ENCODE measurements at places on chromosomes 3 and 15.

DNA sequence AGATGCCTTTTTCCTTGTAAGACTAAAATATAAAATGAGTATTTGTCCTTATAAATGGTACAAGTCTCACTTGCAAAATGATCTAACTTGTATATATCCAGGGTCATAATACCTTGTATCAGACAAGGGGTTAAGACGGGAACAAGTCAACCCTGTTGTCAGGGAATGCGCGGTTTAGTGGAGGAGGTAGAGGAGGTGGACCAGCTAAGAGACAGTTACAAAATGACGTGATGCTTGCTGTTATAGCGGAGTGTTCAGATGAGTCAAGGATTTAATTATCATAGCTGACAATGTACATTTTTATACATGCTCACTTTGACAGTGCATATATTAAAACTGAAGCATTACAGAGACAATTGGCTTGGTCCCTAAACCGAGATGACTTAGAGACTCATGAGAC, 26.8 kb upstream of the KLHL25 start:
- DNase-seq, result no peak

DNA sequence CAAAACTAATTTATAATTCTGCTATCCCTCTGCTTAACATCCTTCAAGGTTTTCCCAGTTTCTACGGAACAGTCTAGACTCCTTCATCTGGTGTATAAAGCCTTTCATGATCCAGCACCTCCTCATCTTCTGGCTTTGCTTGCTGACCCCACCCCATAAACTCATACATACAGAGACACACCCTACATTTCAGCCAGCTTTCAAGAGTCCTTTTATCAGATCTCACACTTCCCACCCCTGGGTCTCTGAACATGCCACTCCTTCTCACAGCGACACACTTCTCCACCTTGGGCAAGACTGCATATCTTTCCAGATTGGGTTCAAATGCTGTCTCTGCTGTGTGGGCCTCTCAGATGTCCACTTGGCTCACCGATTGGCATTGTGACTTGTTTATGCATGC, 166.8 kb upstream of the LPP start:
- DNase-seq, result no peak

GRCh38 chr3:56633602-56634535, 49.2 kb downstream of the TASOR start:
- DNase-seq, result no peak

DNA sequence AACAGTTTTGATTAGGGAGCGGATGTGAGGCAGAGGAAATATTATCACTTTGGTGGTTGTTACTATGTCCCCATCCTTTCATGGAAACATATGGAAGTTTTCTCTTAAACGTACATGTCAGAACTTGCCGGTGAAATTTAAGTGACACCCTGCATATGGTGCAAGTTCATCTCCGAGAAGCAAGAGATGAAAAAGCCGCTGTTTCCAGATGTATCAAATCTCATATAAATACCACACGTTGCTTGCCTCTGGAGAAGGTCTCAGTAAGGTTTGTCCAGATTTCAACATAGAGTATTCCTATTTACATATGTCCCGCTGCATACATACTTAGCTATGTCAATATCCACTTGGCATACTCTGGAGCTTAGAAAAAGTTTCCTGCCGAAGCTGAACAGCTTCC, 172.2 kb upstream of the ICE2 start:
- no peak for DNase-seq

DNA sequence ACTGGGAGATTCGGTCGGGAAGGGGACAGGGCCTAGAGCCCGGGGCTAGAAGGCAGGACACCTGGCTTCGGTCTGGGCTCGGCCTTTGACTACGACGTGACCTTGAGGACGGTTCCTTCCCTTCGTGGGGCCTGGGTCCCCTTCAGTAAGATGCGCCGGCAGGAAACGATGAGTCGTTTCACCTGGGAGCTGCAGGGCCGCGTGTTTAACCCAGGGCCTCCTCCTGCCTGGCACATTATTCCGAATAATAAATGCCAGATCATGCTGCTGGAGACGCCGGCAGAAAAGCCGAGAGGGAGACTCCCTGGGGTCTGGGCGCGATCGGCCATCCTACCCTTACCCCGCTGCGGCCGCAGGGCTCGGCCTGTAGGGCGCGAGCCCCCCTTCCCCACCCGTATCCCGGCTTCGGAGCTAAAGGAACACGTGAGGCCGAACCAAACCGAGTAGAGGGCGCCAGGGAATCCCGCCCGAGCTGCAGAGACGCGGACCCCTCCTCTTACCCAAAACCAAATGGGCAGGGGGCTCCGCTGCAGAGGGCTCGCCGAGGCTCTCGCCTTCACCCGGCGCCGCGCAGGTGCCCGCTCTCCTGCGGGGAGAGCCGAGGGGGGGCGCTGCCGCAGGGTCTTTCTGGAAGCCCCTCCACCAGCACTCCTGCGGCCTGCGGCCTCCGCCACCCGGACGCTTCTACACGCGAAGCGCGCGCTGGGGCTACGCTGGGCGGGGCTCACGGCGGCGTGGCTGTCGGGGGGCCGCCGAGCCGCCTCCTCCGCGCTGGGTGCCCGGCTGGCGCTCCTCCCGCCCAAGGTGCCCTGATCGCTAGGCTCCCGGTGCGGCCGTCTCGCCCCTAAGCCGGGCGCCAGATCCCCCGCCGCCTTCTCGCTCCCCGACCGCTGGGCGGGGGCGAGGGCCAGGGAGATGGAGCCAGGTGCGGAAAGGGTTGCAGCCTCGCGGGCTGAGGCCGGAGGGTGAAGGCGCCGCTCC, at the start of gene BDH1:
TSS of gene BDH1 (minus strand) at position 688 of the 981 bp plus-strand sequence. CDS start 9,525 bp downstream, outside the sequence.
- peak; percentile 24 for DNase-seq

GRCh38 chr3:131233900-131234668, 147.5 kb upstream of the NUDT16 start:
- no peak for DNase-seq

- no peak for DNase-seq
Measured at GRCh38 chr3:26437678-26438077, 184.9 kb upstream of the LRRC3B start.

DNA sequence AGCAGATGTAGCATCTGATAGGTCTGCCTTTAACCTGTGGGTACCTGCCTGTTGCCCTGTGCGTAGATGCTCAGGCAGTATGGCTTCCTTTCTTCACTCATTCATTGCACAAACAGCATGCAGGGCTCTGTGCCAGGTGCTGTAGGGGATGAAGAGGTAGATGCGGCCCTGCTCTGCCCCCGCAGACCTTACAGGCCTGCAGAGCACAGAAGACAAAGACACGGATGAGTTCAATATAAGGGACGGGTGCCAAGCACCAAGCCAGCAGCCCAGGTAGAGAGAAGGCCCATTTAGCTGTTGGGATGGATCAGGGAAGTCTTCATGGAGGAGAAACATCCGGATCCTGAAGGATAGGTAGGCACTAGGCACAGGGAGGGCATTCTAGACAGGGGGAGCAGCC, 69.4 kb downstream of the AAGAB start:
- DNase-seq, result no peak

DNA sequence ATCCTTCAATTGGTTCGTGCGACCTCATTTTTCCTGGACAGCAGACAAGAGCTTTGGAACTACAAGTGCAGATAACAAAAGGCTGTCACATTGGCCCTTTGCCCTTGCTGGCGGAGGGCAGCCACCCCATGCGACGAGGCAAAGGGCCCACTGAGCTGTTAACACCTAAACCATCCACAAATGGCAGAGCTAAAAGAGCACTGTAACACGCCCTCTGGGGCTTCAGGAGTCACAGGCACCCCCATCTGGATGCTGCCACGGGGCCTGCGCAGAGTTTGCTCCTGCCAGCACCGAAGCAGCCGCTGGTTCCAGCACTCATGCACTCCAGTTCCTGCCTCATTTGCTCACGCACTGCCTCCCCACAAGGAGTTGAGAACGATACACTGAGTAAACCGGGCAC, 524.9 kb downstream of the ZNF385D start:
- DNase-seq, result no peak

DNA sequence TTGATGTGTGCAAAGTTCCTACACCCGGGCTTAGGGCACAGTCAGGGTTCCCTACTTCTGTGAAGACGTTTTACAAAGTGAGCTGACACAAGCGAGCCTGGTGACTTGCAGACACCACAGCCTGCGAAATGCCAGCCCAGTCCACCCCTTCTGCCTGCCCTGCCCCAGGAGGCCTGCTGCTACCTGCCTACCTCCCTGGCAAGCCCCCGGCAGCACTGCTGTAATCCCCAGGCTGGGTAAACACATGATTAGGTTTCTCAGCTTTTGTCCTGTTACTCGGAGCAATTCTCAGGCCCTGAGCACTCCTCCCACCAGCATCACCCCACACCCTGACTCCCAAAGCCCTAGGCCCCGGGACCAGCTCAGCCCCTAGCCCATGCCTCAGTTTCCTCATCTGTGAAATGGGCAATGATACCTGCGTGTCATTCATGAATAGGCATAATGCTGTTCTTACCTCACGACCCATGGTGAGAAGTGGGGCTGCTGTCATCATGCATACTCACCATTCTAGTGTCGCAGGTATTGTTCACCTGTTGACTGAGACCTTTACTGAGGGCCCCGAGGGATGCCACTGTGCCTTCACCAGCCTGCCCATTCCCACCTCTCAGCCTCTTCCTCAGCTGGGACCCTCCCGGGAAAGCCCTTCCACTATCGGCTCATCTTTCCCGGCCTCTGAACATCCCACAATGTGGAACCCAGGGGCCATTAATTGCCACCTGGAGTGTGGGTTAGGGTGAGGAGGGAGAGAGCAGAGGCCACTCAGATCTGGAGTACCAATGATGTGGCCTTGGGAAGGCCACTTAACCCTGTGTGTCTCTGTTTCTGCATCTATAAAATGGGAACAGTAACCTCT, 31.5 kb upstream of the SLC6A6 start:
- no peak for DNase-seq

- no peak for DNase-seq
Measured at GRCh38 chr15:58530056-58530590, 98.3 kb downstream of the LIPC start.

GRCh38 chr3:52934630-52935530, 37.5 kb upstream of the STIMATE start:
- DNase-seq, result peak; percentile 22

GRCh38 chr15:66832664-66833063, 130.6 kb downstream of the SMAD6 start:
- no peak for DNase-seq

DNA sequence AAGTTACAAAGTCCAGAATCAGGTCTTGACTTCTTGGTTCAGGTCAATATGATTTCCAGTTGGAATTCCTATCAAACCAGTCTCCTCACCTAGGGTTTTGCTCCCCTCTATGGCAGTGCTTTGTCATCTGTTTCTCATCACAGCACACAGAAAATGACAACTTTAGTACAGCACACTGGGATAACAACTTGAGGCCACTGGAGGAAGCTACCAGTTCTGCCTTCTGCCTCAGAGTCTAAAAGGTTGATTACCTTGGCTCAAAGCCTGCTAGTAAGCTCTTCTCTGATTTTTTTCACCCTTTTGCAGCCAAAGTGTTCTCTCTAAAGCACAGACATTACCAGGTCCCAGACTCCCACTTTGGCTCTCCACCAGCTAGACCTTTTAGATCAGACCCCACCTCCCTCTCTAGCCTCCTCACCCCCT, 24.8 kb upstream of the TRIM59 start:
- DNase-seq, result no peak

GRCh38 chr15:67521783-67522568, 1.0 kb downstream of the C15orf61 start:
- DNase-seq, result no peak

DNA sequence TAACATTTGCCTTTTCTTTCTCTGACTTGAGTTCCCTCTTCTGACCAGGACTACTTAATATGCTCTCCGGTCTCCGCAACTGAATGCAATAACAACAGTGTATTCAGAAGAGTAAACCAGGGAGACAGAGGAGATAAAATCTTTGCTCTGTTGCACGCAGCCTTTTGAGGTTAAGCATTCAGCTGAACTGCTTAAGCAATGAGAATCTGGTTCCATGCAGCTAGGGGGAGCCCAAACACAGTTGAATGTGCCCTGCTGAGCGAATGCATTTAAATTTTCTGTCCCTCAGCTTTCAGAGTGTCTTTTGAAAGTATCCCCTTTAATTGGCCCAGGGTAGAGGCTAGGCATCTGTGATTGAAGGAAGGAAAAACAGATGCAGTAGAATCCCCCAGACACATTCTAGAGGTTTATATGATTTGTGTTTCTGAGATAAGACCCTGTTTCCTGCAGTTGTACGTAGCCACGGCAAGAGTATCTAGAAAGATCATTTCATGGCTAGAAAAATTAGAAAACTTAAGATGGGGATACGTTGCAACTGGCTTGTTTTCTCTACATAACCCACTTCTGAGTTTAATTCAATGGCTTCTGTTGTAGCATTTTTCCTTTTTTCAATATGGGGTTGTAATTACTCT, 309.6 kb downstream of the TUSC7 start:
- DNase-seq, result no peak

- DNase-seq, result no peak
Measured at GRCh38 chr3:55180161-55180560, 252.3 kb upstream of the LRTM1 start.

DNA sequence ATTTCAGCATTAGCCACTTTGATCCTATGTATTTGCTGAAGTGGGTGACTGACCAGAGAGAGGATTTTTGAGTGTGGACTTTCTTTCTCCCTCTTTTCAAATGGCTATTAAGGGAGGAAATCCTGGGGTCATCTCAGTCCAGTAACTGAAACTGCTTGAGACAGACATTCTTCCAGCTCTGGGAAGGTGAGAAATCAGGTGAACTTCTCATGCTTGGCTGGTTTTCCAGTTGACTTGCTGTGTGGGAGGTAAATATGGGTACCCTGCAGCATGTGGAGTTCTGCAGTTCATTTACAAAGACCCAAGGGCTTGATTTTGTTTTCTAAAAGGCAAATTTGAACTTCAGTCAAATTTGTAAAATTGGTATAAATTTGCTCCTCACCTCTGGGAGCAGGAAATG, 461.1 kb upstream of the TBL1XR1 start:
- DNase-seq, result no peak

DNA sequence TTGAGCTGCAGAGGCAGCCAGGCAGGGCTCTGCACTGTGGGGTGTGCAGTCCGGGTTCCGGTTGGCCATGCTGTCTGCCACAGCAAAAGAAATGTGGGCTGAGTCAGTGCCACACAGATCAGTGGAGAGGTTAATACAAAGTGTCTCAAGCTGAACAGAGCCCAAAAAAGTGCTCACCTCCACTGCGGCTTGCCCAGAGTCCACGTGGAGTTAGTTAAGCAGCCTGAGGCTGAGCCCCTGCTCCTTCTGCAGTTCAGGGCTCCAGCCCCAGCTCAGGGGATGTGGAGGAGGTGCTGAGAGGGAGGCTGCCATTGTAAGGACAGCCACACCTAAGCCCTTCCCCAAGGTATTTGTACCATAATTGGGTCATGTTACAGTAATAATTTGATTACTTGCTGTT, 85.3 kb downstream of the LRRK1 start:
- no peak for DNase-seq

GRCh38 chr3:189165092-189165612, 6.6 kb upstream of the TPRG1 start:
- DNase-seq, result no peak

DNA sequence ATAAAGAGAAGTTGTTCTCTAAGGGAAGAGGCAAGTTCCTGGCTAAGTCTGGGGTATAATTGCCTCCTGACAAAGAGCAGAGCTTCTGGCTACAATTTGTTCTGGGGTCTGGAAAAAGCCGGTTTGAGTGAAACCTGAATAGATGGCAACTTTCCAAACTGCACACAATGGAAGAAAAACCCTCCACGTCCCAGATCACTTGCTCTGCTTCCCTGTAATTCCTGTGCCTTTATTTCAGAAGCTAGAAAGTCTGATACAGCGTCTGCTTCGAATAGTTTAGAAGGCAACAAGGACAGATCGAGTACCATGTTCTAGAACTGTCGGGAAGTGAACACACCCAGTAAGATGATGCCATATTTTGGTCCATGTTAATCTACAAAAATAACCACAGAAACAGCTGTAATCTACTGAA, 1.6 kb upstream of the WDR82 start:
- DNase-seq, result no peak
